ENCODE measurements at places on chromosomes 3 and 15.

- DNase-seq, result no peak
Observed at GRCh38 chr15:68340726-68341671, 63.5 kb downstream of the FEM1B start.

DNA sequence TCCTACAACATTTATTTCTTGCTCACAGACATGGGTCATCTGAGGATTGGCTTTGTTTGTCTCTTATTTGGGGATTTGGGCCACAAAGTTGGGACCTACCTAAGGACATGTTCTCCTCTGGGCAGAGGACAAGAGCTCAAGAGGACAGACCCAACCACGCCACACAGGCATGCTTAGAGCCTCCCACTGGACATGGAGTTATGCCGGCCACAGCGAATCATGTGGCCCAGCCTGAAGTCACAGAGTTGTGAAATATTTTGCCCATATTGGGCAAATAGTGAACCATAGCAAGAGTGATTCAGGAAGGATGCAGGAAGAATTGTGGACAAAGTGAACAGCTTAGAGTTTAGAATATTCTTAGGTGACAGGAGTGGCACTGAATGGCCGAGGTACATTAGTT is 9.9 kb downstream of the TRAK1 start:
- DNase-seq, result peak; percentile 44

DNA sequence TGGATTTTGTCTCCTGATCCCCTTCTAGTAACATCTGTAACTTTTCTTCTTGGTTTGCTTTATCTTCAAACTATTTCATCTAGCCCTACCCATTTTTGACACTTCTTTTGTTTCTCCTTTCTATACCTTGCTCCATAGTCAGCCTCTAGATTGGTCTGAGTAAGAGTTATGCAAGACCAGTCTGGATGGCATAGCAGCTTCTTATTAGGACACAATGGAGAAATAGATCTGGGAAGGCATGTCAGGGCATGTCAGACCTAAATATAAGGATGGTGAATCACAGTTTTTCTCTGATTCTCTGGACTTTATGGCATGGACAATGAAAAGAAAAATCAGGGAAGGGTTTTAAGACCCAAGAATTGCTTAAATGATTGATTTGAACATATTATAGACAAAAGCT is 452.5 kb downstream of the RAP2B start:
- DNase-seq, result no peak

GRCh38 chr3:42638339-42638842 is 15.1 kb upstream of the ZBTB47 start:
- DNase-seq, result no peak
